ENCODE measurements at places on chromosomes 11 and 22.

DNA sequence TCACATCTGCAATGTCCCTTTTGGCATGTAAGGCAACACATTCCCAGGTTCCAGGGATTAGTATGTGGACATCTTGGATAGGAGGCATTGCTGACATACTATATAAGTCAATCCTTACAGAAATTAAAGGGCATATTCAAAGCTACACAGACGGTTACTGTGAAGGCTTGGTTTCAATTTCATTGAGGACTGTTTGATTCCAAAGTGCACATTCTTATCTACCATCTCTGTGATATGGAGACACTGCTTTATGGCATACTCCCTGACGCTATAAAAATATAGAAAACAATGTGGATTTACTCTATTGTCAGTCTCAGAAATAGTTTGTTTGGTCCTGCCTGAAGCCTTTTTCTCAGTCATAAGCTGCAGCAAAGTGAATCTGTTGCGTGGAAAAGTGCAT lies 1486.7 kb downstream of the FAM181B start:
- DNase-seq, result no peak

DNA sequence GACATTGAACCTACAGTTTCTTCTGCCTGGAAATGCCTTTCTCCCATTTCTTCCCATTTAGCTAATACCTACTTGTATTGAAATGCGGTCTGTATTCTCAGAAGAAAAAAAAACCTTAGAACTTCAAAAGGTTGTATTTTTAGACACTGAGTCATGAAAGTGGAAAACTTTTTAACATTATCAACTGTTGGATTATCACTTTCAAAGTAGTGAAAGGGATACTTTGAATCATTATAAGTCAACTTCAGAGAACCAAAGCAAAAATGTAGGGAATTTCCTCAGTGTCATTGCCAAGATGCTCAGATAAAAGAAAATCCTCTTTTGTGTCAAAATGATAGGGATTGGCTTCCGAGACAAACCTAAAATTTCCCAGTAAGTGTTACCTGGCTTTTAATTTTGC lies 6.6 kb downstream of the HOATZ start:
- no peak for DNase-seq

GRCh38 chr11:3221408-3222002 lies 2.9 kb upstream of the MRGPRG start:
- DNase-seq, result no peak

DNA sequence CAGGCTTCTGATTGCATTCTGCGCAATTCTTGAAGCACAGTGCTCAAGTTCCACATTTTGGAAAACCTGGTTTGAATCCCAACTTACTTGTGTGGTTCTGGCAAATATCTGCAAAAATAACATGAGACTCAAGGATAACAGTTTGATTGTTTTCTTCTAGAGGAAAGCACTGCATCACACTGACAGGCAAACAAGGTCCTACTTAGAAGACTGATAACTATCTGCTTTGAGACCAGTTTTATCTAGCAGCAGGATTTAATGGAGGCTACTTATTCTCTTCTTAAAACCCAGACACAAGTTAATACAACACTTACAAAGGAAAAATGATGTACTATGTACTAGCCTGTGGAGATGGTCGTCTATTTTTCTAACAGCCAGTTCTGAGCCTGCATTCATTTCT lies 41.4 kb downstream of the RIC3 start:
- no peak for DNase-seq

DNA sequence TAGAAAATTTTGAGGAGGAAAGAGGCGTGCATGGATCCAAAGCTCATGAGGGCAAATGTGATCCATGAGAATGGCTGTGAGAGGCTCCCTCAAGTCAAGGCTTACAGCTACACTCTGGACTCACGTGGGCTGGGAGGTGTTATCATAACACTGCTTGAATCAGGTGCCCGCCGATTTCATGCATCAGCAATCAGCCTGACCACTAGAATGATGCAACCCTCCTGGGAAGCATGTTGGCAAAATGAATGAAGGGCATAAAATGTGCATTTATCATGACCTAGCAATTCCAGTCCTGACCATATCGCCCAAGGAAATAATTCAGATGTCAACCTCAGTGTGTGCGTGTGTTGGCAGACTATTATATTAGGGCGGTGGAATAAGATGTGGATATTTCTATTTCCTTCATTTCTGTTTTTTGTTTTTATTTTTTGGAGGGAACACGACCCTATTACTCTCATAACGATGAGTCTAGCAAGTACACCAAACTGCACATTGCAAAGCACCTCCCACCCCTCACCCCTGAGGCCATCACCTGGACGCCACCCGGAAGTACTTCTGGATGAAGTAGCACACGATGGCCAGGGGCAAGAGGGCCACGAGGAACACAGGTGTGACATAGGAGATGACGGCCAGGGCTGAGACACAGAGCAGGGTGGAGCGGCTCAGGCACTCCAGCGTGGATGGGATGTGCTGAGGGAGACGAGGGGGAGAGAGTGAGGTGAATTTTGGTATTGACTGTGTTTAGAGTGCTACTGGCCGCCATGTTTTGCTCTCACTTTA lies 15.7 kb upstream of the KCNJ11 start:
- no peak for DNase-seq

- no peak for DNase-seq
Measured at GRCh38 chr11:75650167-75650723, 18.6 kb downstream of the MAP6 start.
